ENCODE measurements at places on chromosomes 6 and 20. TPM values are rescaled to one million over a fixed set of nuclear protein-coding genes. Genes with fewer than 3 reads are reported as not detected.

MYH7B gene
- total RNA-seq: 82.3 TPM

PTCHD4 gene
- total RNA-seq: 0.74 TPM

DNA sequence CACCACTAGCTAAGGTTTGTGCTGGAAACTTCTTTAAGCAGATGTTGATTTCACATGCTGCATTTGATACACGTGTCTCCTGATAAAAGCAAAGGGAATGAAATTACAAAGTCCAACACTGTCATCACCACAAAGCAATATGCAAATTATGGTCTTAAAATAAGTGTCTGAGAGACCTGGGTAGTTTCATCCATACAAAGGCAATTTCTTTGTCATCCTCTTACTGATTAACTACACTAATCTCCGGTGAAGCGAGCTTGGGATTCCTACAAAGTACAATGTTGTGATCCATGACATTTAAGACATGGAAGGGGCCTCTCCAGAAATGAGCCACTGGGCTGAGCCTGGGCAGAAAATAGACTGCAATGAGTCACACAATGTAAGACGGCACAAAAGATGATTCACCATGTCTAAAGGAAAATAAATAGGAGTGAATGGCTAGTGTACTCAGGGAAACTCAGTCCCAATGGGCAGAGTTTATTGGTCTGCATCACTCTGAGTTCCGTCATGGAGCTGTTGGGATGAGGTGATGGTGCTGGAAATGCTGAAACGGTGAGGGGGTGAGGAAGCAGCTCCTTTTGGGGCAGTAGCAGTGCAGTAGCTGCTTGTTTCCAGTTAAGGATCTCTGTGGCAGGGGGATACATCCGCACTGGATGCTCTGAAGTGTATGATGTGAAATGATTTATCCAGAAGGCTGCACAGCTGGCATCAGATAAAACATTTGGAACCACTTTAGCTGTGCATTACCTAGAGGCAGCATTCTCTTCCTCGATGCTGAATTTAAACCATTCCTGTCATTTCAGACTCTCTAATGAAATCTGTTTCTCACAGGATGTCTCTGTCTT is 103.3 kb downstream of the IBTK start:
- peak; percentile 36 for DNase-seq

C20orf144 gene
- total RNA-seq: 0.29 TPM

GRCh38 chr6:161273752-161274487 is at the start of gene AGPAT4:
TSS of gene AGPAT4 (minus strand) at chr6:161274061. CDS start at chr6:161232213, 41,848 bp downstream.
- DNase-seq: peak; percentile 60

DNA sequence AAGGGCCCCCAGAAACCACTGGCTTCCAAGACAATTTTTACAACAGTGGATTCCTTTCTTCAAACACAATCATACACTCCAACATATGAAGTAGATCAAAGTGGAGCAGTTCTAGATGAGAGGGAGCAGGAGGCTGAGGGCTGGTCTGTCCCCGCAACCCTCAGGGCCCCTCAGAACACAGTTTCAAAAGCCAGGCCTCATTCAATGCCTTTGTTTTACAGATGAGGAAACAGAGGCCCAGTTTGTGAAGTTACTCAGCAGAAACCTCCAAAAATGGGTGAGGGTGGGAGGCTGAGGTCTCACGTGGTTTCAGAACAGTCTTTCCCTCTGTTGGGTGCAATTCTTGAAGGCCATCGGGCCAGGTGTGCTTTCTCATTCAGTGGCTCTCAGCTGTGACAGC is 134.9 kb downstream of the SCML4 start:
- DNase-seq: no peak

BMP2 gene
- total RNA-seq: 6.1 TPM

DNA sequence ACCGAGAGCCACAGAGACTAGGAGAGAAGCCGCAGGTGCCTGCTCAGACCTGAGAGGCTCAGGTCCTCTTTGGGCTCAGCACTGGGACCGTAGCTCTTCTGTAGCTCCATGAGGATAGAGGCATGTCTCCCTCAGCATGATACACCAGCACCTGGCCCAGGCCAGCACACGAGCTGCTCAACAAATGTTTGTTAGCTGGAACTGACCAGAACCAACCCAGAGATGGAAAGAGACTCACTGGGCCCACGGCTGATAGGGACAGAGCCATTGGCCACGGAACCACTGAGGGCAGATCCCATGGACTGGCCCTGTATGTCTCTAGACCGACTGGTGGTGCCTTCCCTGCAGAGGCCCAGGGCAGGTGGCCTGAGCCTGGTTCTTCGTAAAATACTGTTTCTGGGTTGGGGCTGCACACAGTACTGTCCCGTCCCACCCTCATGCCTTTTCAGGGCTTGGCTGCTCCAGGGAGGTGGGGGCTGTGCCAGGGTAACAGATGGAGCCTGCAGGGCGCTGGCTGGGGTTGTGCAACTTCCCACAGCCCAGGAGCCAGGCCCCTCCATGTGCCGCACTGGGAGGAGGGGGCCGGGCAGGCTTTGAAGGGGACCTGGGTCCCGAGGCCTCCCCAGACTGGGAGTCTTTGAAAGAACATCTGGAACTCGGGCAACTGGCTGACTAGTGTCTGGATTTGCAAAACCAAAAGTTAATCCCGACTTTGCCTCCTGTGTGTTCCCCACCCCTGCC is 5.2 kb downstream of the C20orf204 start:
- no peak for DNase-seq

GRCh38 chr6:7323074-7323473 is 10.1 kb upstream of the SSR1 start:
- DNase-seq: no peak
